ENCODE measurements at places on chromosomes 6 and 20.
A peak's percentile ranks its signal among the peaks of the same experiment; 100 is the strongest.

DNA sequence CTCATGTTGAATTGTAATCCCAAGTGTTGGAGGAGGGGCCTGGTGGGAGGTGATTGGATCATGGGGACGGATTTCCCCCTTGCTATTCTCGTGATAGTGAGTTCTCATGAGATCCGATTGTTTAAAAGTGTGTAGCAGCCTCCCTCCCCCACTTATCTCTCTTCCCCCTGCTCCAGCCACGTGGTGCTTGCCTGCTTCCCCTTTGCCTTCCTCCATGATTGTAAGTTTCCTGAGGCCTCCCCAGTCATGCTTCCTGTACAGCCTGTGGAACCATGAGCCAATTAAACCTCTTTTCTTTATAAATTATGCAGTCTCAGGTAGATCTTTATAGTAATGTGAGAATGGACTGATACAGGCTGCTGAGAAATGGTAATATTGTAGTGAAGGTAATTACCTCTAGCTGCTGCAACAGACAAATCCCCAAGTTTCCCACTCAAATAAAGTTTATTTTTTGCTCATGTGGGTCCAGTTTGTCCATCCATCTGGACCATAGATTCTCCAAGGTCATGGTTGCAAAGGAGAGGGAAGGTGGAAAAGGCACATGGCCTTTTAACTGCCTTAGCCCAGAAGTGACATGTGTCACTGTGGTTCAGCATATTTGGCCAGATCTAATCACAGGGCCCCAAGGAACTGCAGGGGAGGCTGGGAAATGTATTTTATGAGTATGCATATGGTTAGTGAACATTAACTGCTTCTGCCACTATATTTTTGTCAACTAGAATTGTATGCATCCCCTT, 89.2 kb downstream of the TRMT11 start:
- DNase-seq, result no peak

DNA sequence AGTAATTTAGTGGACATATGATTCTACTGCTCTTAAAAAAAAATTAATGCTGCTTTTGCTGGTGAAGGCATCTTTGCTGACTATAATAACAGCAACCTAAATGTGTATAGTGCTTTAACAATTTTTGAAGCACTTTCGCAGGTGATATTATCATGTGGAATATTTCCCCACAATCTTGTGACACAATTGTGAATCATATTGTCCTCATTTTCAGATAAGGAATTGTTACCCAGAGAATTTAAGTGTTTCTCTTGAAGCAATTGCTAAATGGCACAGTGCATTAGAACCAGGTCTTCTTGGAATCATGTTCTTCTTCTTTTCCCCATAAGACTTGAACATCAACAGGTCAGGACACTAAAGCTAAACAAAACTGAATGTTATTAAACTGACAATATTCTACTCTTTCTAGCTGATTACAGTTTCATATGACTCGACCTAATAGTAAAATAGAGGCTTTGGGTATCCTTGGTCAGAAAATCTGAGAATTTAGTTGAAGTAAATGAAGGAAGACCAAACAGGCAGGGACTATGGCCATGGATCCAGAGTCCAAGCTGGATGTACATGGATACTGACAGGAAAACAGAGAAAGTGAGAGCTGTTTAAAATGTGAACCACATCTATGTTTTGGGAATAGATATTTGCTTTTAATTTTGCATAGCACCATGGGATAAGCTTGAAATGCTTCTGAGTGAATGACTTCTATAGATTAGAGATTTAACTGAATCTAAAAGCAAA, 121.8 kb upstream of the SLC35B3 start:
- no peak for DNase-seq

GRCh38 chr6:139943391-139943790, 568.9 kb upstream of the CITED2 start:
- peak; percentile 16 for DNase-seq

GRCh38 chr6:8157839-8158238, 55.5 kb upstream of the EEF1E1 start:
- peak; percentile 70 for DNase-seq

GRCh38 chr6:164124473-164124872, 710.0 kb downstream of the QKI start:
- DNase-seq, result no peak

GRCh38 chr20:7505835-7506221, 434.4 kb downstream of the HAO1 start:
- no peak for DNase-seq

DNA sequence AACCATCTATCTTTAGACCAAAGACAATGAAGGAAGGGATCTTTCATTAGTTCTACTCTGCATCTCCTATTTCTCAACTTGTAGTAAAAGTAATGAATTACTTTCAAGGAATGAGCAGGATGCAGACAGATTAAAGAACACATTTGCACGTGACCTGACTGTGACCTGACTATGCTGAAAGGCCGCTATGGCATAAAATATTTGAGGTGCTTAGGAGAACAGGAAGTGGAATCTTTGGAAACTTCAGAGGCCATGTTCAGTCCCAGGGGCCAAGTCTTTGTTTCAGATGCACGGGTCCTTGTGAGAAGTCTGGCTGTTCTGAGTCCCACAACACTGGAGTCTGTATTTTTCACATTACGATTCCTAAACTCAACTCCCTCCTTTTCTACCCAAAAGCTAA, 41.0 kb downstream of the NINL start:
- no peak for DNase-seq

- DNase-seq, result no peak
Measured at GRCh38 chr6:114404339-114404955, 61.6 kb upstream of the HS3ST5 start.

DNA sequence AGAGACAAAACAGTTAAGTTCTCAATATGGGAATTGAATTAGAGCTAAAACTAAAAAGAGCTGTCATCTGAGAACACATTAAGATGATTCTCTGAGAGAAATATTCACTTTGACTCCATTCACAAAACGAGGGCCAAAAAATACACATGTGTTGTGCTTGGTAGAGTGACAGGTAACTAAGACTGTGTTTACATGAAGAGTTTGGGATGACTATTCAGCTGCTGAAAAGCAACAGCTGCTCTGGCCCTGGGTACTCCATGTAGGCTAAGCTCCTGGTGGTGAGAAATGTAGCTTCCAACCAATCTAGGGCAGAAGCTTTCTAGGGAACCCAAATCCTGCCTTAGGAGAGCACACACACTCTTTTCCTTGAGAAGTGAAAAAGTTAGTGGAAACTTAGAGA, 184.5 kb downstream of the COL21A1 start:
- DNase-seq, result no peak
